Natural killer cell treated with Interleukin-12 subunit alpha and Interleukin-12 subunit beta and Interleukin-15 and Interleukin-18, amount 100 ng/mL, for 72 hours (primary cell): ENCODE measurements at places on chromosomes 11 and 22. TPM values are rescaled to one million over a fixed set of nuclear protein-coding genes. Genes with fewer than 3 reads are reported as not detected.

- peak; percentile 86 for DNase-seq
These were observed 25.2 kb downstream of the FLRT1 start for GRCh38 chr11:64060861-64061444.

GRCh38 chr11:34274712-34275398 is 83.0 kb downstream of the ABTB2 start:
- no peak for DNase-seq

DNA sequence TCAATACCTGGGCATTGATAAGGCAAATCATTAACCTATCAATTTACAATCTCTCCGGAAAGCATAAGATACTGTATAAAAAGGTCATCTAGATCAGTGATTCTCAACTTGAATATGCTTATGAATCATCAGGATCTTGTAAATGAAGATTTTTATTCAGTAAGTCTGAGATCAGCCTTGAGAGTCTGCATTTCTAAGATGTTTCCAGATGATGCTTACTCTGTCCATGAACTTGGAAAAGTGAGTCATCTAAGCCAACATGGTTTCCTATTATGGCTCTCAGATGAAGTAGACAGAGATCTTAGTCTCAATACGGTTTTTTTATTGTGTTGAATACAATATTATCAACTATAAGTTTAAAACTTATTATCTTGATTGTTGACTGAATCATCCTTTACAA is 226.4 kb upstream of the KIRREL3 start:
- DNase-seq: no peak

DNA sequence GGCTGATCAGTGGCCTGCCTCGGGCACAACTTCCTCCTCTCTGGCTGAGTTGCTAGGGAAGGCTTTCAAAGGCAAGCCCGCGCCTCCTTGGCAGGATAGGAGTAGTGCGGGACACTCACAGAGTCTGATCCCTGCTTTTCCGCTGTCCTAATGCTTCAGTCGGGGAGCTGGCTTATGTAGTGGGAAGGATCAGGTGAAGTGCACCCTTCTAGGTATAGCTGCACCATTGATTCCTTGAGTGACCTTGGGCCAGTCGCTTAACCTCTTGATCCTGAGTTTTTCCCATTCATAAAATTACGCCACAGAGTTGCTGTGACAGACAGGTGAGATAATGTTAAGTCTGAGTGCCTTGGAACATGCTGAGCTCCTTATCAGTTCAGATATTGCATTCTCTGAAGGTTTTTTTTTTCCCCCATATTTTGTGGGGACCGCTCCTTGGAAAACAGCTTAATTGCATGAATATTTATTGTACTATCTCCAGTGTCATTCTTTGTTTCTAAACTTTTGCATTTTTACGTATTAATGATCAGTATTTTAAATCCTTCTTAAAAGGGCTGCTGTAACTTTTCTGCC is 961 bp downstream of the IPO7 start:
- DNase-seq: no peak

The MUC5AC gene
- total RNA-seq: not detected

- DNase-seq: no peak
These were observed 226.3 kb downstream of the OPCML start for GRCh38 chr11:133306019-133306418.

GRCh38 chr11:104327861-104328511 is 164.0 kb upstream of the PDGFD start:
- no peak for DNase-seq

DNA sequence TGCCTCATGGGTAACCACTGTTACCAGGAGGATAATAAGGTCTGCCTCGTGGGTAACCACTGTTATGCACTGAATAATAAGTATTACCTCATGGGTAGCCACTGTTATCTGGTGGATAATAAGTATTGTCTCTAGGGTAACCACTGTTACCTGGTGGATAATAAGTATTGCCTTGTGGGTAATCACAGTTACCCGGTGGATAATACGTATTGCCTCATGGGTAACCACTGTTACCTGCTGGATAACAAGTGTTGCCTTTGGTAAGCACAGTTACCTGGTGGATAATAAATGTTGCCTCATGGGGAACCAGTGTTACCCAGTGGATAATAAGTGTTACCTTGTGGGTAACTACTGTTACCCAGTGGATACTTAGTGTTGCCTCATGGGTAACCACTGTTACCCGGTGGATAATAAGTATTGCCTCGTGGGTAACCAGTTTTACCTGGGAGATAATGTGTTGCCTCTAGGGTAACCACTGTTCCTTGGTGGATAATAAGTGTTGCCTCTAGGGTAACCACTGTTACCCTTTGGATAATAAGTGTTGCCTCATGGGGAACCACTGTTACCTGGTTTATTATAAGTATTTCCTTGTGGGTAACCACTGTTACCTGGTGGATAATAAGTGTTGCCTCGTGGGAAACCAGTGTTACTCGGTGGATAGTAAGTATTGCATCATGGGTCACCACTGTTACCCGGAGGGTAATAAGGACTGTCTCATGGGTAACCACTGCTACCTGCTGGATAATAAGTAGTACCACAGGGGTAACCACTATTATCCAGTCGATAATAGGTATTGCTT is 10.6 kb upstream of the NXPE4 start:
- DNase-seq: no peak
